ENCODE measurements at places on chromosomes 5 and 9. TPM values are rescaled to one million over a fixed set of nuclear protein-coding genes. Genes with fewer than 3 reads are reported as not detected.

The HMMR gene
- not detected for total RNA-seq

The COL27A1 gene
- total RNA-seq: 9.3 TPM

The FAM153A gene
- total RNA-seq: not detected

The PCDHB5 gene
- total RNA-seq: 61.8 TPM

The DTWD2 gene
- total RNA-seq: 0.11 TPM

GRCh38 chr9:28651050-28651722, 1077.9 kb upstream of the C9orf72 start:
- H3K27ac ChIP-seq: no peak overlapping the region
- H3K4me3 ChIP-seq: no peak overlapping the region
- no peaks in the 10 kb centered on the region for H3K36me3 ChIP-seq
- no peak for DNase-seq
- no peaks in the 10 kb centered on the region for H3K4me1 ChIP-seq

DNA sequence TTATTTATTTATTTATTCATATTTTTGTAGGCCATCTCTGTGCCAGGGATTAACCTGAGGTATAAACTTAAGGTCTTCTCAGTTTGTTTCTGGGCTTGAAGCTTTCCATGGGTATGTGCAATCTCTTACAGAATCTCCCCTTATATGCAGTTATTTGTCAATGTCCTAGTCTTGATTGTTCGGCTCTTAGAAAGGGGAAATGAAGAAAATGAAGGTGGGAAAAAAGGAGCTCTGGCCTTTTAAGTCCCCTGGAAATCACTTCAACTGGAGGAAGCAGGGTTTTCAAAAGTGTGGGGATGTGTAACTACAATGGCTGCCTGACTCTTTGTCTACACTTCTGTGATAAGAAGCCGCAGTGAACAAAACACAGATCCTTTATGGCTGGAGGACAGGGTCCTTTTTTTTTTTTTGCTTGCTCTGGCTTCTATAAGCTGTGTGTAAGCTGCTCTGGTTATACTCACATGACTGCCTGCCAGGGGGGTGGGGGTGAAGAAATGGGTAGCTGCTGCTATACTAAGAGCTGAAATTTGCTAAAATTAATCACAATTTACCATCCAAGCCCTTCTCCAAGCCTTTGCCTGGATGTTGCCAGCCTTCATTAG, 33.7 kb downstream of the CENPP start:
- H3K27ac ChIP-seq: peak overlapping the region; percentile 3
- no peaks in the 10 kb centered on the region for H3K36me3 ChIP-seq
- H3K27me3 ChIP-seq: no peaks in the 10 kb centered on the region
- H3K4me1 ChIP-seq: peaks cover 6% of the 10 kb centered on the region

- DNase-seq: no peak
- H3K4me1 ChIP-seq: no peaks in the 10 kb centered on the region
- H3K36me3 ChIP-seq: no peaks in the 10 kb centered on the region
- H3K27ac ChIP-seq: no peak overlapping the region
- H3K27me3 ChIP-seq: no peaks in the 10 kb centered on the region
Measured at GRCh38 chr5:57513785-57514184, 31.2 kb upstream of the ACTBL2 start.

GRCh38 chr9:77305622-77306400, 128.5 kb downstream of the VPS13A start:
- H3K36me3 ChIP-seq: peaks cover 3% of the 10 kb centered on the region
- H3K27me3 ChIP-seq: no peaks in the 10 kb centered on the region
- DNase-seq: no peak
- no peaks in the 10 kb centered on the region for H3K4me1 ChIP-seq

DNA sequence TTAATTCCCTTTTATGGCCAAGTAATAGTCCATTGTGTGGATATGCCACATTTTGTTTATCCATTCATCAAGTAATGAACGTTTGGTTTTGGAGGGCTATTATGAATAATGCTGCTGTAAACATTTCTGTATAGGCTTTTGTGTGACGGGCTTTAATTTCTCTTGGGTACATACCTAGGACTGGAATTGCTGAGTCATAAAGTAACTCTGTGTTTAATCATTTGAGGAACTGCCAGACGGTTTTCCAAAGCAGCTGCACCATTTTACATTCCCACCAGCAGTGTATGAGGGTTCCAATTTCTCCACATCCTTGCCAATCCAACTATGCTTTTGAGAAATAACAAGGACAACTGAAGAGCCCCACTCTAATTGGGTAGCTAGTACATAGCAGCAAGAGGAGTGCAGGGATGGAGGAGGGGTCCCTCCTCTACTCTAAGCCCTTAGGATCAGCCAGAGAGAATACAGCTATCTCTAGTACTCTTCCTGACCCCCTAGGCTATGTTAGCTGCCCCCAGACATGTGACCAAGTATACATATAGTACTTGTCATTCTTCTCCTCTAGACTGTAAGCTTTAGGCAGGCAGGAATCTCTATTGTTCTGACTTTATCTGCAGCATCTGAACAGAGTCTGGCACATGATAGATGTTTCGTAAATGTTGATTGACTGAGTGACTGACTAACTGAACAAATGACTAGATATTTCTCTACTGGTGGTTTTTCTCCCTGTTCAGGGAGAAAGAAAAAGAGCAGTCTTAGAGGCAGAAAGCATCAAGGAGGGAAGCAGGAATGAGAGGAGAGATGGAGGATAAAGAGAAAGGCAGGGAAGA, 22.1 kb upstream of the MATR3 start:
- H3K27me3 ChIP-seq: no peaks in the 10 kb centered on the region
- H3K27ac ChIP-seq: no peak overlapping the region
- no peaks in the 10 kb centered on the region for H3K4me1 ChIP-seq
- no peak overlapping the region for H3K4me3 ChIP-seq
- H3K36me3 ChIP-seq: no peaks in the 10 kb centered on the region

- DNase-seq: peak; percentile 38
- H3K36me3 ChIP-seq: no peaks in the 10 kb centered on the region
- no peak overlapping the region for H3K27ac ChIP-seq
Measured at GRCh38 chr5:1733369-1733768, 66.3 kb downstream of the MRPL36 start.

GRCh38 chr9:7433508-7434292, 365.9 kb downstream of the DMAC1 start:
- no peak for DNase-seq
- no peak overlapping the region for H3K27ac ChIP-seq
- no peaks in the 10 kb centered on the region for H3K36me3 ChIP-seq
- H3K4me3 ChIP-seq: no peak overlapping the region
- no peaks in the 10 kb centered on the region for H3K4me1 ChIP-seq
- no peaks in the 10 kb centered on the region for H3K27me3 ChIP-seq

DNA sequence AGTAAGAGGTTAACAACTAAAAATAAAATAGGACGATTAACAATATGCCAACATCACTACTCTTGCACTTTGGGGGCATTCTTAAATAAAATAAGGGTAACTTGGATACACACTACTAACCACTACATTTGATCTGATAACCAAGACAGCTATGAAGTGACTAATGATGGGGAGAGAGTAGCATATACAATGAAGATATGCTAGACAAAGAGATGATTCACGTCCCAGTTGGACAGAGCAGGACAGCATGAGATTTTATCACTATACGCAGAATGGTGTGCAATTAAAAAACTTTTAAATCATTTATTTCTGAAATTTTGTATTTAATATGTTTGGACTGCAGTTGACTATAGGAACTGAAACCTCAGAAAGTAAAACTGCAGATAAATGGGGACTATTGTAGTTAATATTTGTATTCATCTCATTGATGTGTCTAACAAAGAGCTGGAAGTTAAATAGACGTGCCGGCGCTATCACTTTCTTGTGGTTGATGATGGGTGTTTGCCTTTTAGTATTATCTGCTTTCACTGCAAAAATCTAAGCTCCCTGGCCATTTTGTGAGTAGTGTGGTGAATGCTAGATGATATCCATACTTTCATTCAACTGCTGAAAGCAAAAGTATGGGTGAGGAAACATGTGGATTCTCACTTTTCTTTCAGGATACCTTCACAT, 18.7 kb downstream of the GIN1 start:
- no peak overlapping the region for H3K27ac ChIP-seq
- no peaks in the 10 kb centered on the region for H3K27me3 ChIP-seq
- DNase-seq: no peak
- no peak overlapping the region for H3K4me3 ChIP-seq
- H3K36me3 ChIP-seq: peaks cover 10% of the 10 kb centered on the region
- no peaks in the 10 kb centered on the region for H3K4me1 ChIP-seq

DNA sequence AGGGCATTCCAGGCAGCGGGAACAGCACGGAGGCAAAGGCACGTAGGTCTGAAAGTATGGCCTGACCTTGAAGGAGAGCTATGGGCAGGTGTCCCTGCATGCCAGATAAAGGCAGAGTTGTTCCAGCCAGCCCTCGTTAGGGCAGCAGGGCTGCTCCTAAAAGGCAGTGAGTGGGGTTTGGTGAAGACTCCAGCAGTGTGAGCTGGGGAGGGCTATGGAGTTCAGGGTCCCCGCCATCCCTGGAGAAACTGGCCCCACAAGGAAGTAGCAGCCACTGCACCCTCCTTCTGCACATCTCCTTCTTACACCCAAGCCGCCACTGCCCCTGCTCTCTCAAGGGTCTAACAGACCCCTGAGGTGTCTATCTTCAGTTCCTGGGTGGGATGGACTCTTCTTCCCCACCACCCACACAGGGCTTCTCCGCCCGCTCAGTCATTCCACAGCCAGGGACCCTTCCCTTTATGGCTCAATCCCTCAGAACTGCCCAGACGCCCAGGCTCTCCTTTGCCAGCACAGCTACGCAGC, 1.4 kb downstream of the AKNA start:
- H3K27me3 ChIP-seq: no peaks in the 10 kb centered on the region
- peak overlapping the region; percentile 77 for H3K4me3 ChIP-seq
- H3K36me3 ChIP-seq: no peaks in the 10 kb centered on the region
- H3K4me1 ChIP-seq: peaks cover 65% of the 10 kb centered on the region
- H3K27ac ChIP-seq: peak overlapping the region; percentile 96

DNA sequence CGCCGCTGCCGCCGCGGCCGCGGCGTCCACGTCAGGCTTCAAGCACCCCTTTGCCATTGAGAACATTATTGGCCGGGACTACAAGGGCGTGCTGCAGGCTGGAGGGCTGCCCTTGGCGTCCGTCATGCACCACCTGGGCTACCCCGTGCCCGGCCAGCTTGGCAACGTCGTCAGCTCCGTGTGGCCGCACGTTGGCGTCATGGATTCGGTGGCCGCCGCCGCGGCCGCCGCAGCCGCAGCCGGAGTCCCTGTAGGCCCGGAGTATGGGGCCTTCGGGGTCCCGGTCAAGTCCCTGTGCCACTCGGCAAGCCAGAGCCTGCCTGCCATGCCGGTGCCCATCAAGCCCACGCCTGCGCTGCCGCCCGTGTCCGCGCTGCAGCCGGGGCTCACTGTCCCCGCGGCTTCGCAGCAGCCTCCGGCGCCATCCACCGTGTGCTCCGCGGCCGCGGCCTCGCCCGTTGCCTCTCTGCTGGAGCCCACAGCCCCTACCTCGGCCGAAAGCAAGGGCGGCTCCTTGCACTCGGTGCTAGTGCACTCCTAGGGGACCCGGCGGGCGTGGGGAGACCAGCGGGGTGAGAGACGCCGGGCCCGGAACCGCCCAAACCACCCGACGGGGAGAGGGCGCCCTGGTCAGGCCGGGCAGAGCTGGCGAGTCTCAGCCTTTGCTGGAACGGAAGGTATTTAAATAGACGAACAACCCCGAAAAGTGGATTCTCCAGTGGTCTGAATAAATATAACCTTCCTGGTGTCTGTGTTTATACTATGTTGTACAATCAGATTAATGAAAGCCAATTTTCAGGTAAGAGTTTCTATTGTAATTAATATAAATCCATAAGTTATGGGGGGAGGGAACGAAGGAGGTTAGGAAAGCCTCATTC, 1.2 kb downstream of the FOXB2 start:
- H3K4me1 ChIP-seq: peaks cover 4% of the 10 kb centered on the region
- H3K27ac ChIP-seq: no peak overlapping the region
- DNase-seq: no peak
- no peaks in the 10 kb centered on the region for H3K36me3 ChIP-seq
- H3K4me3 ChIP-seq: peak overlapping the region; percentile 46

DNA sequence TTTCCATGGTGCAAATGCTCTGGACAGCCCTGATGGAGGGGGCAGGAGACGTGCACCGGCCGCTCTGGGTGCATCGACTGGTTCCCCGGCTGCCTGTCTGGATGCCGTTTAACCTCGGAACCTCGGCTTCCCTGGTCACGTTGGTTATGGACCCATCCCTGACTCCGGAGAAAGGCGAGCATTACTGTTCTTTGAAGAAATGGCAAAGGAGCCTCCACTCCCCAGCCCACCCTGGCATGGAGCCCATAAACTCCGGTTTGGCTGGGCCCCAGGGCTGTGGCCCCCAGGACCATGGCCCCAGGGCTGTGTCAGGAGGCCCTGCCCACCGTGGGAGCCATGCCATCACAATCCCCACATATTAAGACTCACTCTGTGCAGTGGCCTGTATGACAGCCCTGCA, 28.9 kb downstream of the DBH start:
- no peak overlapping the region for H3K27ac ChIP-seq
- H3K36me3 ChIP-seq: no peaks in the 10 kb centered on the region
- DNase-seq: no peak
- H3K4me1 ChIP-seq: no peaks in the 10 kb centered on the region

GRCh38 chr5:146369691-146370090, 31.1 kb downstream of the POU4F3 start:
- no peak for DNase-seq
- H3K36me3 ChIP-seq: no peaks in the 10 kb centered on the region
- no peak overlapping the region for H3K4me3 ChIP-seq
- no peaks in the 10 kb centered on the region for H3K27me3 ChIP-seq
- H3K27ac ChIP-seq: no peak overlapping the region

GRCh38 chr5:112002376-112002775, 245.4 kb upstream of the NREP start:
- DNase-seq: no peak
- H3K27ac ChIP-seq: no peak overlapping the region
- no peaks in the 10 kb centered on the region for H3K27me3 ChIP-seq
- H3K4me1 ChIP-seq: peaks cover 4% of the 10 kb centered on the region
- H3K36me3 ChIP-seq: no peaks in the 10 kb centered on the region
- no peak overlapping the region for H3K4me3 ChIP-seq

DNA sequence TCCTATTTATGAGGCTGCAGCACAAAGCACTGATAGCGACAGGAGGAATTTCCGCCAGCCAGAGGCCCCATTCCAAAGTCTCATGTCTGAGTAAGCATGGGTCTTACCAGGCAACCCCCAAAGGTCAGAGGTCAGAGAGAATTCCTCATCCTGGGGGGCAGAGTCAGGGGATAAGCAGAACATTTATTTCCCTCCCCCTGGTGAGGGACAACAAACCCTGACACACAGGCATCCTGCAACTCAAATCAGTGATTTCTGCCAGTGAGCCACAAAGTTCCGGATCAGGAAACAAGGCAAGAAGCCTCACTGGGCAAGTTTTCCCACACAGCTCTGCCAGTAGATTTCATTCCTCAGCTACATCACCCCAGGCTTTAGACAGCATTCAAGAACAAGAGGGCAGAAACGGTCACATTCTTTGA, 37.0 kb downstream of the ADAMTS12 start:
- peak overlapping the region; percentile 46 for H3K27ac ChIP-seq
- H3K4me1 ChIP-seq: peaks cover 19% of the 10 kb centered on the region
- H3K27me3 ChIP-seq: no peaks in the 10 kb centered on the region
- peak overlapping the region; percentile 19 for H3K4me3 ChIP-seq
- H3K36me3 ChIP-seq: no peaks in the 10 kb centered on the region

DNA sequence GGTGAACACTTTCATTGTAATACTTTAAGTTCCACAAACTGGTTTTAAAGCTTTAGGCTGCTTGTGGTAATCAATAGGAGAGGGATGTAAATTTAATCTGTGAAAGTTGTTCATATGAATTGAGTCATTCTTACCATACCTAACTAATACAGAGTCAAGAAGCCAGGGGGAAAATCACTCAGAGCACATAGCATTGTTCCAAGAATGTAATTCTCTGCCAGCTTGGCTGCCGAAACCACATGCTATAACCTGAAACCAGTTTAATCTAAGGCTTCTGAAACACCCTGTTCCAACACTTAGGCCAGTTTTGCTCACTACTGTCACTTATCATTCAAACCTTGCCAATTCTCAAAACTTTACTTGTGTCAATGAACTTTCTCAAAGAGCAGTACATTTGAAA, 528.8 kb upstream of the GRAMD2B start:
- H3K36me3 ChIP-seq: no peaks in the 10 kb centered on the region
- no peaks in the 10 kb centered on the region for H3K4me1 ChIP-seq
- DNase-seq: no peak
- no peak overlapping the region for H3K4me3 ChIP-seq
